ENCODE measurements at places on chromosomes 2 and 18.

- DNase-seq = no peak
Observed at GRCh38 chr18:27010784-27011183, 145.3 kb upstream of the AQP4 start.

GRCh38 chr2:56448403-56449001 is 264.7 kb downstream of the CCDC85A start:
- no peak for DNase-seq

DNA sequence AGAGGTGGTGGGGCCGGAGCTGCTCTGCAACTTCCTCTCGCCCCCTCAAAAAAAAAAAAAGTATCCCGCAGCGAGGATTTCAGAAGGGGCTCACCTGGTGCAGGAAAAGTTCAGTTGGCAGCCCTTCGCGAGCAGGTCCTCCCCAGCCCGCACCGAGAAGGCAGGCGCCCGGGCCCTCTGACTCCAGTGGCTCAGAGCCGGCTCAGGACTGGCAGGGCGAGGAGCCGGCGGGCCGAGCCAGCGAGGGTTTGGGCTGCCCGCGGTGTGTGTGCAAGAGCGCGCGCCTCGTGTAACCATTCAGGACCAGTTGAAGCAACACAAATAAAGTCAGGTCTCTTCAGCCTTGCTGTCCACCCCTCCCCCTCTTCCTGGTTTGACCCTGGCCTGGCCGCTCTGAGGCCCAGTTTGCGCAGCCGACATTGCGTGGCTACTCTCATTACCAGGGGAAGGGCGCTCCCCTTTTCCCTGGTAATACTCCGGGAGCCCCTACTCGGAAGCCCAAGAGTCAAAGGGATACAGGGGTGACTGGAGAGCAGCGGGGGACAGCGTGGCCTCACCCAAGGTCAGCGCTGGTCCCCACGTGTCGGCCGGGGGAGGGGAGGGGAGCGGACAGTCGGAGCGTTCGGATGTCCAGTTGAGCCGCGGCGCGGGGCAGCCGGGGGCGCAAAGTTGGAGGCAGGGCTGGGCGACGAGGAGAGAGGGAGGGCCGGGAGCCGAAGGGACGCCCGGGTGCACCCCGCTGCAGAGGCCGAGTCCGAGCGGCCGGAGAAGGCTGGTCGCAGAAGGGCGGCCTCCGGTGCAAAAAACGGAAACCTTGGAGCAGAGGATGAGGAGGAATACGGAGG is 12.3 kb downstream of the EN1 start:
- no peak for DNase-seq

DNA sequence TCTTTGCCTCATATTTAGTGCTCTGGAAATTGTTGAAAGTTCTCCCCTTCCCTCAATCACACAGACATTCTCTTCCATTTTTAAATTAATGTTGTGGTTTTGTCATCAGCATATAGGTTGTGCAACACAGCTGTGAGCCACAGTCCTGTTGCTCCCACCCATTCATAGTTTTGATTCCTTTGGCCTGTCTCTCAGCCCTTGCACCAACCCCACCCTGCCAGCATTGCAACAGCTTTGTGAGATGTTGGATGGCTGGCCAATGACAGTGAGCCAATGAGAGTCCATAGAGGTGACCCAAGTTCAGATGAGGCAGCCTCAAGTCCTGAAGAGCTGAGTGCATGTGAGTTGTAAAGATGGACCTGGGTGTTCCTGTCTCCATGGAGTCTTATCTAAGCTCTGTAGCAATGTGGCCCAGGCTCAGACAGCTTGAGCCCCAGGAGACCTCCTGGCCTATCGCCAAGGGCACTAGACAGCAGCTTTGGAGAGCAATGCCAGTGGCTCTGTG is 775.5 kb downstream of the RNF144A start:
- no peak for DNase-seq

DNA sequence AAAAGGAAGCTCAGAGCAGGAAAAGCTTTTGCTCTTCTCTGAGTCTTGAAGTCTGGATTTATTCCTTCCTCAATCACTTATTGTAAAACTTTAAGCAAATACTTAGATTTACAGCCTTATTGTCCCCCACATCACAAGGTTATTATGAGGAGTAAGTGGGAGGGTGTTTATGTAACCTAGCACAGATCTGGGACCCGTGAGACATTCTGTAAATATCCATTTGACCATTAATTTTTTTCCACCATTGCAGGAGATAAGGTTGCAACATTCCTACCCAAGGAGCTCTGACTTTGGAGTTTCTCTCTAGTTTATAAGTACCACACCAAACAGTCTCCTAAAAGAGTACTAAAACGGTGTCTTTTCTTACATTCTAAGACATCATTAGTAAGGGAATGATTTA is 52.1 kb upstream of the CTIF start:
- DNase-seq = no peak

All from activated CD4-positive, alpha-beta T cell treated with anti-CD3 and anti-CD28 coated beads, Interleukin-2, amount 50 U/mL, for 4 hours (primary cell).